ENCODE measurements at places on chromosomes 2 and 18.

GRCh38 chr2:146365041-146365440 is 1479.8 kb upstream of the ACVR2A start:
- DNase-seq, result no peak

- DNase-seq, result no peak
Measured at GRCh38 chr2:14619441-14619840, 13.1 kb upstream of the LRATD1 start.

- DNase-seq, result no peak
Measured at GRCh38 chr2:97935719-97936161, 60.0 kb downstream of the TMEM131 start.

GRCh38 chr2:194380011-194380410 is 1277.0 kb upstream of the SLC39A10 start:
- DNase-seq, result no peak

- DNase-seq, result no peak
Measured at GRCh38 chr18:29779096-29779495, 1263.4 kb downstream of the DSC3 start.

GRCh38 chr2:210172219-210172575 is 988 bp upstream of the KANSL1L start:
- no peak for DNase-seq

GRCh38 chr2:221112744-221113143 is 459.4 kb downstream of the EPHA4 start:
- DNase-seq, result no peak

GRCh38 chr2:99139003-99139402 is 2.5 kb upstream of the C2orf15 start:
- no peak for DNase-seq

DNA sequence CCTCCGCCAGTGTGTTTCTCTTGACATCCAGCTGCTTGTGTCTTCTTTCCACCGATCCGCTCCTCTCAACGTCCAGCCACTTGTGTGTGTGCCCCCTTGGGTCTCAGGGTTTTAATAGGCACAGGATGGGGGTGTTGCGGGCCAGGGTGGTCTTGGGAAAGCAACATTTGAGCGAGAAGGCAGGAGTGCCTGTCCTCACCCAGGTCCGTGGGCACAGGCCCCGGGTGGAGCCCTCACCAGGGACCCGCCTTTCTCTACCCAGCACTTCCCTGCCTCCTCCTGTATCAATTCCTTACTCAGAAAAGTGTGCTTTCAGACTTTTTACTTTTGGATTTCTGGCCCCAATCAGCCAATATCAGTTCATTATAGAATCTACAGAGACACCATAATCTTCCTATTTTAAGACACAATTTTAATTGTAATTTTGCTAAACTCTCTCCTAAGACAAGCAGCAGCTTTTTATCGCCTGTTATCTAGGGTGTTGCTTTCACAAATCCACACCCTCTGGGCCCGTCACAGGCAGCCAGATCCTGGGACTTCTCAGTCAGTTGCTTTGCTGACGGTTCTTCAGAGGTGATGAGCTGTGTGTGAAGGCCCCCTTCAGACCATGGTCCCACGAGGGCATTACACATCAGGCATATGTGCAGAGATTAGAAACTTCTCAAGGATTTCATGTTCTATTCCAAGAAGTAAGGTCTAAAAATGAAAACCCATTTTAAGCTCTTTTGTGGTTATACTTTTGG is 96.0 kb upstream of the FHL2 start:
- no peak for DNase-seq

All from D721Med (cell line).